ENCODE measurements at places on chromosomes 16 and 17.

DNA sequence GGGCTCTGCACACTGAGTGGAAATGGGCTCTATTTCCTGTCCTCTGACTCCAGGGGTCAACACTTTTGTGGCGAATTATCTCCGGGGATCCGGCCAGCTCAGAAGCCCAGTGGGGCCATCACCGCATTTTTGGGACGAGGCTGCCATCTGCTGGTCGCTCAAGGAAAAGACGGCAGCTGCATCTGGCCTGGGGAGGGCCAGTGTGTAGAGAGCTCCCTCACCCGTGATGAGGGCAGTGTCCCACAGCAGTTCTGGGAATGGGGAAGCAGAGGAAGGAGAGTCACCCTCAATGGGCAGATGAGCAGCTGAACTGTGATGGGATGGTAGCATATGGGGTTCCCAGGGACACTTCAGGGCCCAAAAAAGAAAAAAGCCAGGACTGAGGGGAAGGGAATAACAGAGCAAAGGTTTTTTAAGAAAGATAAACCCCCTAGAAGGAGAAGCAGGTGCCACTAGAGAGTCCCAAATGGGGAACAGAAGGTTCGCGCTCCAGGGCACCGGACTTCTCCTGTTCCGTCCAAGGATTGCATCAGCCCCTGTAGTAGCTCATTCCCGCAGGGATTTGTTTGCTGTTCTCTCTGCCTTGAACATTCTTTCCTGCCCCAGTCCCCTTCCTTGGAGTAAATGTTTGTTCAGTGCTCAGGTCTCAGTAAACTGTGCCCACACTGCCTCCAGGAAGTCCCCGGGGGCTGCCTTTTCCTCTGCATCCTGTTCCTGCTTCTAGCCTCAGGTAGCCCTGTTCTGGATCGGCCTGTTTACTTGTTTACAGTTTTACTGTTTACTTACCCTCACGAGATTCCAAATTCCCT, 9.3 kb upstream of the ABCC12 start:
- peak; percentile 64 for DNase-seq

GRCh38 chr17:55612691-55613141, 101.5 kb upstream of the SMIM36 start:
- peak; percentile 74 for DNase-seq

DNA sequence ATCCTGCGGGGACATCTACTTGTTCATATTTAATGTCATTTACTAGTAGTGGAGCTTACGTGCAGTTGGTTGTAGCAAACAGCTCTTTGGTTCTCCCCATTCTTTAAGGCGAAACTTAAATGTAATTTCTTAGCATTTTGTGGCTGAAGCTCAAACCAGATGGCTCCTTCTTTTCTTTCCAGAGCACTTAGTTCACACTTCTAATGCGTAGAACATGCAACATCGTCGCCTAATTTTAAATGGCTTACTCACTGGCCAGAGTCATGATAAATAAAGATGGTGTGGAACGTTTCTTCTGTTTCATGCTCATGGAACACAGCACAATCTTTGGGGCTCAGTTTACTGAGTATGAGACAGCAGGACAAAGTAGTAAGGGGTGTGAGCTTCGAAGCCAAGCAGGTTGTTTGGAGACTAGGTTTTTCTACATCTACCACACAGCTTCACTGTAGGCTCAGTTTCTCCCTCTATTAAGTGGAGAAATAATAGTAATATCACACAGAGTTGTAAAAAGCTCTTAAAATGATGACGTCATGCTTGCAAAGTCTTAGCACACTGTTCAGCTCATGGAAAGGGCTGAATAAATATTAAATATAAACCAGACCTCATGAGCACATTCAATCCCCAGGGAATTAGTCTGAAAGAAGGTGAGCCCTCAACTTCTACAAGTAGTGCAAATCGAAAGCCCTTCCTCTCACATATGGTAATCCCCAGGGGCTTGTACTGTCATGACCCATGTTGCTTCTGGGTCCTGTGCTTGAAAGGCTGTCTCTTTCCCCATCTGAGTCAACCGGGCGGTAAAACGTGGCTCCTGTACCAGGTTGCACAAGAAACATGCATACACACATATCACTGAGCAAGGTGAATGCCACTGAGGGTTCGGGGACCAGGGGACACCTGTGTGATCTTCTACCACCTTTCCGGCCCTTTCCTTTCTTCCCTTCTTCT, 384.3 kb downstream of the CDH13 start:
- DNase-seq = no peak

DNA sequence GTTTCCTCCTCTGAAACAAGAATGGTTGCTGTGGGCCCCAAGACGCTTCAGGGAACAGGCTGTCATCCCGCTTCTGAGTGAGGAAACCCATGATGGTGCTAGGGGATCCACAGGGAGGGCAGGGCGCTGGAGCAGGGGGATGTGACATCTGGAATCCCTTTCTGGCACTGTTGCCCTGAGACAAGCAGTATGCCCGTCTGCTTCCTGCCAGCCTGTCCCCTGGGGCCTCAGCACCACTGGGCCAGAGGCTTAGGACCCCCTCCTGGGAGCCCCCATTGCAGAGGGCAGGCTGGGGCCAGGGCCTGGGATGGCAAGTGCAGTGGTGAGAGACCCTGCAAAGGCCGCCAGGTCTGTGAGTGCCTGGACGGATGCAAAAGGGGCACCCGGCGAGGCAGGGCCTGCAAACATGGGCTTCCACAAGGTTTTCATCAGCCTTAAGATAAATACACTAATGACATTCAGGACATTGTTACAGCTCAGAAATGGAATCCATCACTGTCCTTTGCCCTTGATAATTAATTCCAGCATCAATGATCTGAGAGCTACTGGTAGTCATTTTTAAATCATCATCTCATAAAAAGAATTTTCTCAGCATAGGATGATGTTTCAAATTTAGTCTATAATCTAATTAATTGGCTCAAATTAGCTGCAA, 51.6 kb downstream of the PRMT7 start:
- no peak for DNase-seq

- peak; percentile 31 for DNase-seq
These were observed 193.5 kb downstream of the WWOX start for GRCh38 chr16:78292844-78293380.

DNA sequence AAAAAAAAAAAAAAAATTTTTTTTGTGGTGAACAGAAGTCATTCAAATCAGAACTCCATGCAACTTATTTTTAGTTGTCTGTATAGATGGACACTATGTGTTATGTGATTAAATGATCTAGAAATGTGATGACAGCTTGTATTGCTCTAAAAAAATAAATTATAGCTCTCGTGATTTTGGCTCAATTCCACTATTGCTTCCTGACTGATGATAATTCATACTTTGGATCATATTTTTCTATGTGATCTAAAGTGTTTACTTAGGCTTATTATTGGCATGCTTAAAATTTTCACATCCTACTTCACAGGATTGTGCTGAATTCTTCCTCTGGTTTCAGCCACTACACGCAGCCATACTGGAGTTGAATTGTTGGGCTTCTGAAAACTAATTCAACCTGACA, 76.8 kb downstream of the RPGRIP1L start:
- DNase-seq = no peak

DNA sequence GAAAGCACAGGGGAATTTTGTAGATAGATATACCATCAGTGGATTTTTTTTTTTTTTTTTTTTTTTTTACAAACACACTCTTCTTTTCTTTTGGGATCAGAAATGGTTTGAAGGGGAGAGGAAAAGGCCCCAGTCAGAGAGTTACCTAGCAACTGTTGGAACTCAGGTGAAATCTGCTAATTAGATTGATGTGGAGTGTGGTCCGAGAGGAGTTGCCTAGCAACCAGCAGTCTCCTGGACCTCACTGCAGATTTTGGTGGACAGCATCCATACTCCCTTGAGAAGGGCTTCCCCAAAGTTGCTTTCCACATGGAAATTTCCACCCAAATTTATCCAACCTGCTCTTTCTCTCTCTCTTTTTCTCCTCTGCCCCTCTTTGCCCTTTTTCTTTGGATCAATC, 165.4 kb downstream of the UTP18 start:
- no peak for DNase-seq

DNA sequence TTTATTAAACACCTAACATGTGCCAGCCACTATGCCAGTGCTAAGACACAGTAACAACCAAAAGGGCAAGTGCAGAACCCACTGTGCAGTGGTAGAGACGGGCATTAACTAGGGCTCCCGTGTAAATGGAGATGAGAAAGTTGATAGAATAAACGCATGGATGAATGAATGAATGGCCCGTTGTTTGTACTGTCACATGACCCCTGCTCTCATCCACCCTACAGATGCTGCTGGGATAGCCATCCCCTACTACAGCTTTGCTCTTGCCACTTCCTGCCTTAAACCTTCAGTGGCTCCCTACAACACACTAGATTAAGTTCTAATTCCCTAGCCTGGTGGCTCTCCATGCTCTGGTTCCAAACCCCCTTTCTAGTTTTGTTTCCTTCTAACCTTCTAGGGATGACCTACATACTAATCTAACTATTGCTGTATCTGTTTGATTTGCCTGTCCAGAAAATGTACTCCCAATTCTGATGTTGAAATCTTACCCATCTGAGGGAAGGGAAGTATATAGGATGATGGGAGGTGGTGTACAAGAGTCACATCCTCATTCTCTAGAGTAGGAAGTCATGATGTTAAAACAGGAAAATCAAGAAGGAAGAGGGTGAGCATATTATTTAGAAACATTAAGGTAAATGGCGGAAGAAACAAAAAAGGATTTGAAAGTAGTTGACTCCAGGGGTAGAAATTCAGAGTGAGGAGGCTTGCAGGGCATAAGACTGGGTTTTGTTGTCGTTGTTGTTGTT, 11.4 kb upstream of the TNRC6C start:
- DNase-seq = peak; percentile 19

GRCh38 chr16:51236583-51236982, 85.5 kb upstream of the SALL1 start:
- DNase-seq = no peak

DNA sequence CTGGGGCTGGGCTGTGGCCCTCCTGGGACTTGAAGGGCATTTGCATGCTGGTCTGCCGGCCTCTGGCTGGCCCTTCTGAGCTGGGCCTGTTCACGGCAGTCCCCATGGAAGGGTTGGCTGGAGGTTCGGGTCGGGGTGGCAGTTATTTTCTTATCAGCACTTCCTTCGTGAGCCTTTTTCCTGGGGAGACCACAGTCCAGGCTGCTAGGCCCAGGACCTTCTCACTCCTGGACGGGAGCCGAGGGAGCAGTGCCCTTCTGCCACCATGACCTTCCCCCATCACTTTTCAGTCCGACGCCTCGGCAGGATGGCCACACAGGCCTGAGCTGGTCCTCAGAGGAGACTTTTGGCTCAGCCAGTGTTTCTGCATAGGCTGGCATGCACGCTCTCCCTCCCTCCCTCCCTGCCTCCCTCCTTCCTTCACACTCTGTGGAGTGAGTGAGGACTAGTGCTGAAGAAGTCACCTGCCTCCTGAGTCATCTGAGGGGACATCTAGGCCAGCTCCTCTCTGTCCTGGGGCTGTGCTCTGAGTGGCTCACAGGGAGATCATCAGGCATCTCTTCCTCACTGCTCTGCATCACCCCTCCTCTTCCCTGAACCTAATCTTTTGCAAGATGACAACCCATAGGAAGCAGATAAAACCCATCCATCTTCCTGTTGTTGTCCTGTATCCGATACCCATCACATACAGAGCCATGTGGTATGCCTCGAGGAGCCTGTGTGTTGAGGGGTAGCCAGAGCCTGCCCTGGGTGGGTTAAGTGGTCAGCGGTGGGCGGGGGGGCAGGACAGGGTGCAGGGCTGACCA, 109.7 kb downstream of the RAP1GAP2 start:
- DNase-seq = no peak

DNA sequence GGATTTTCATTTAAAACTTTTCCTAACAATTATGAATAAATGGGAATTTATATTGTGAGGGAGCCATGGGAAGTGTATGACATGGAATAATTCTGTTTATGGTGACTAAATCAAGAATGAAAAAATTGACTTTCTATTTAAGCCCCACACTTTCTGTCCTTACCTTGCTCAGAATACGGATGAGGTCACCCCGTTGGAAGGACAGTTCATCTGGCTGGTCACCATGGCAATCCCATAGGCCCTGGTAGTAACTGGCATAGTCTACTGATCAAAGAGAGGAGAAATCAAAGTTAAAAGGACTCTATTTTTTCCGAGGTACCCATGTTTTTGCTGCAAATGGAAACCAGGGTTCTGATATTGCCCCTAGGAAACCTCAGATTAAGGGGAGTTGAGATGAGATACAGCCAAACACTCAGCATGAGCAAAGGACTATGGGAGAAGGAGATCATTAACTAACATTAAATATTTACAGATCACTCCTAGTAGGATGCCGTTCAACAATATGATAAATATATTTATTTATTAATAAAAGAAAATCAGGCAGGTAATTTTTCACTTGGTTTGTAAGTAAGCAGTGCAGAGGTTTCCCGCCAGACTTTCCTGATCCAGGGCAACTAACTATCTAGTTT, 54.9 kb downstream of the SNX11 start:
- no peak for DNase-seq

DNA sequence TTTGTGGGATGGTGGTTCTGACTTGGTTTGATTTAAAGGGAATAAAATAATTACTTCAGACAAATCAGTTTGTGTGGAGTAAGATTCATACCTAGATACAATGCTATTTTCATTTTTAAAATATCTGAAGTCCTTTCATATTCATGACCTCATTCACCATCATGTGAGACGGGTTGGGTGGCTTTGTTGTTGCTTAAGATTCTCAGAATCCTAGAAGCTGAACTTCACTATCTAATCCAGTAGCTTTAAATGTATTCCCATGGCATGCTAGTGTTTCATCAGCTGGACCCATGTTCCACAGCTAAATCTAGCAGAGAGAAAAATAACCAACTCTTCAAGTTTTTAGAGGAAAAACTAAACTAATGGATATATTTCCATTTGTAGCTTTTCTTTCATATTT, 2.7 kb upstream of the AMFR start:
- DNase-seq = no peak

GRCh38 chr17:37530420-37530819, 40.7 kb downstream of the DUSP14 start:
- no peak for DNase-seq

DNA sequence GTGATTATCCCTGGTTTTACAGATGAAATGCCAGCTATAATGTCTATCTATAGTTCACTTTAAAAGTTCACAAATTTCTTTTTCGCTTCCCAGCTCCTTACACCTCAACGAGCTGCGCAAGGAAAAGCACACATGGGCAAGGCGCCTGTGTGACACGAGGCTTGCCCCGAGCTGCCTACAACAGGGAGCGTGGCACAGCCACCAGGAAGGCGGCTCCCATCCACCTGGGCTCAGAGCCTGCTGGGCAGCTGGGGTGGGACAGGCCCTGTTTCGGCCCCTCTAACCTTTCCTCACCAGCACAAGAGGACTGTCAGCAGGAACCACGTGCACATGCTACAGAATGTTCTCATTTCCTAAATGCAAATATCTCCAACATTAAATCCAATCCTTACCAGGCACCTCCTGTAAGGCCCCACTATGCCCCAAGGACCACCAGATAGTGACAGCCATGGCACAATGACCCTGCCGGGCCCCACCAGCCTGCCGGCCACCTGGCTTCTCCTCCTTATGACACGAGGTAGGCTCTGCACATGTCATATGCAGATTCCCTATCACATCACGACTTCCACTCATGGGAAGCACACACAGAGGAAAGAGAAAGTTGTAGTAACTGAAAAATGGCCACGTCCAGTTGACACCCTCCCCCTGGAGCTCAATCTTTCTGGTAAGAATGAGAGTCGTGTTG, 92.1 kb downstream of the ZNF778 start:
- no peak for DNase-seq

All from muscle of leg (tissue), 16 donors.